ENCODE measurements at places on chromosomes 3 and 15.

GRCh38 chr3:158762701-158763100, 30.4 kb upstream of the RARRES1 start:
- no peak for DNase-seq

GRCh38 chr15:82999905-83000671, 11.4 kb downstream of the C15orf40 start:
- no peak for DNase-seq

- no peak for DNase-seq
Observed at GRCh38 chr15:34275721-34276120, 50.9 kb downstream of the EMC4 start.

DNA sequence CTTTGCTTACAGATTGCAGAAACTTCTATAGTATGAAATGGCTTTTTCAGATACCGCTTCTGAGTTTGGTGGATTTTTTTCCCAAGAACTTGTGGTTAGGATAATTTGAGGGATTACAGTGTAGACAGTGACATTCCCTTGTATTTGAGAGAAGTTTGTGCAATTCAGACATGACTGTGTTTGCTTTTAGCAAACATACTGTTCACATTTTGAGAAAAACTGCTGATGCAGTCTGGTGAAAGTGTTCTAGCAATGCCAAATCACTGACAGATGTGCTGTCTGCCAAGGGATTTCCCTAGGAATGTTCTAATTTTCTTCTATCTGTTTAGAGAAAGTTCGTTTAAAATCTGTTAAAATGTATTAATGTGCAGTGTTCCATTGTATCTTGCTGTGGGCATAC, 652.6 kb downstream of the FHIT start:
- DNase-seq, result no peak

GRCh38 chr15:55515491-55515890, 7.5 kb upstream of the DNAAF4 start:
- DNase-seq, result no peak

GRCh38 chr15:38085931-38086568, 151.6 kb downstream of the TMCO5A start:
- DNase-seq, result no peak

All from heart left ventricle (tissue), 16 donors.